Activated CD4-positive, alpha-beta T cell treated with anti-CD3 and anti-CD28 coated beads for 24 hours (primary cell): ENCODE measurements at places on chromosomes 4 and X.

GRCh38 chrX:66050140-66050569, 10.3 kb upstream of the VSIG4 start:
- no peak for DNase-seq

GRCh38 chr4:39232100-39232499, 49.8 kb downstream of the WDR19 start:
- no peak for DNase-seq

DNA sequence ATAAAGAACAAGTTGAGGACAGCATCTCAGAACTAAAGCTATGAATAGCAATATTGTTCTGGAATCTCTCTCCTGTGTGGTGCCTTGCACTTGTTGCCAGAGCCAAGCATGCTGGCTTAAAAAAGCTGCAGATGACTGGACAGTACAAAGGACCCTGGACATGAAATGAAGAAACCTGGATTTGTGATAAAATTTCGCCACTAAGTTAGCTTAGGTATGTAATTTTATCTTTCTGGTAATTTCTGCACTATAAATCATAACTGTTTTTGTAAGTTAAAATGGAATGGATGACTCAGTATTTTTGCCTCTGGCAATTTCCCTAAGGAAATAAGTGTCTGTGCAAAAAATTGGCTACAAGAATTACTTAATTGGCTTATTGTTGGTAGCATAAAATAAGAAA, 317.2 kb downstream of the CAMK2D start:
- DNase-seq = no peak

DNA sequence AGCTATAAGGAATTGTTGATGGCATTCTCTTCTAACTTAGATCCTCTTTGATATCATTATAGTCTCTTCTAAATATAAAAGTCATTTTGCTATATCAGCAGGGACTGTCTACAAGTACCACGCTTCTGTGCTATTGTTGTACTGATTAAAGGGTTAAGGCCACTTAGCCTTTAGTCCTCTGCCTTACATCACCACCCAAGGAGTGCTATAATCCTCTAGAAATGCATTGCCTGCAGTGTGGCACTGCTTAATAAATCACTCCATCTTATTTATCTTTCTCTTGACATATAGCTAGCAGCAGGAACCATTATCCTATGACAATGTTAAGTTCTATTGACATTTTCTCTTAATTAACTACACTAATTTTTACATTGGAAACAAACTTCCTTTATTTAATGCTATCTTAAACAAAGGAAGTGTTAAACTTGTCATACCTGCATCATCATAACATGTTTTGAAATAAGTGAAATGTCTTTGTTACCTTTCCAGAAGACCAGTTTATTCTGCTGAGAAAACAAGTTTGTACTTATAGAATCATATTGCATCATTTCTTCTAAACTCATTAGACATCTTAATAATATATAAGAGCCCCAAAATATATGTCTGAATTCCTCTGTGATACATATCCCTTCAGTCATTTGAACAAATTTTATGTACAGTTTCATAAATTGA, 360.9 kb upstream of the ATOH1 start:
- DNase-seq = no peak

GRCh38 chrX:14027036-14027435, 2.7 kb downstream of the GEMIN8 start:
- no peak for DNase-seq

DNA sequence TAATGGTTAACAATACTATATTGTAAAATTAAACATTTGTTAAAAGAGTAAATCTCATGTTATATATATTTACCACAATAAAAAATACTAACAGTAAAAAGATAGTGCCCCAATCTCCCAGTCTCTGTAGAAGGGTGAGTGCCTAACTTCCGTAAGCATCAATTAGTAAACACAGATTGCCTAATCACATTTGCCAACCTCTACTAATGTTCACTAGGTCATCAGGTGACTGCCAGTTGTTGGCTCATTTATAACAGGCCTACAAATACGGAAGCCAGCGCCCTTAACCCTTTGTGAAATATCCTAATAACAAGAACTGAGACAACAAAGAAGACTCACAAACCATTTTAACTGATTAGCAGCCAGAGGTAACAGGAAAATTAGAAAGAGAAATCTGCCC, 345.1 kb downstream of the INPP4B start:
- no peak for DNase-seq

GRCh38 chrX:10769195-10769594, 148.8 kb upstream of the MID1 start:
- DNase-seq = no peak

- no peak for DNase-seq
Measured at GRCh38 chr4:36088542-36088941, 155.8 kb downstream of the ARAP2 start.

DNA sequence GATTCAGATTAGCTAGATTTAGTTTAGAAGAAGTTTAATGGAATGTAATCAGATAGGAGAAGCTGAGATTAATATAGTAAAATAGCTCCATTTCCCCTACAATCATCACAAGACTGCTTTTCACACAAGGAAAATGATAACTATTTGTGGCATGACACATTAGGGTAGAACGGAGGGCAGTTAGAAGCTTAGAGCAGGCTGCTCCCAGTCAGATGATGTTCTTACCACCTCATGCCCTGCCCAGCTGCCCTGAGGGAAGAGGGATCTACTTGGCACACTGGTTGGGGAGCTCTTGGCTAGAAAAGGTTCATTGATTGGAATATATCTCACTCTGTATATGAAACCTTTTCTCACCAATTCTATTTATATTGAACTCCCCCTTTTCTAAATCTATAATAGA, 180.7 kb upstream of the IL15 start:
- no peak for DNase-seq

GRCh38 chrX:111914398-111915090, 38.6 kb downstream of the TRPC5OS start:
- no peak for DNase-seq

- DNase-seq = no peak
Measured at GRCh38 chr4:149746276-149746675, 69.4 kb downstream of the IQCM start.
